ENCODE measurements at places on chromosomes 7 and 10.

GRCh38 chr10:31871266-31872065 is 57.2 kb downstream of the ARHGAP12 start:
- DNase-seq: no peak

DNA sequence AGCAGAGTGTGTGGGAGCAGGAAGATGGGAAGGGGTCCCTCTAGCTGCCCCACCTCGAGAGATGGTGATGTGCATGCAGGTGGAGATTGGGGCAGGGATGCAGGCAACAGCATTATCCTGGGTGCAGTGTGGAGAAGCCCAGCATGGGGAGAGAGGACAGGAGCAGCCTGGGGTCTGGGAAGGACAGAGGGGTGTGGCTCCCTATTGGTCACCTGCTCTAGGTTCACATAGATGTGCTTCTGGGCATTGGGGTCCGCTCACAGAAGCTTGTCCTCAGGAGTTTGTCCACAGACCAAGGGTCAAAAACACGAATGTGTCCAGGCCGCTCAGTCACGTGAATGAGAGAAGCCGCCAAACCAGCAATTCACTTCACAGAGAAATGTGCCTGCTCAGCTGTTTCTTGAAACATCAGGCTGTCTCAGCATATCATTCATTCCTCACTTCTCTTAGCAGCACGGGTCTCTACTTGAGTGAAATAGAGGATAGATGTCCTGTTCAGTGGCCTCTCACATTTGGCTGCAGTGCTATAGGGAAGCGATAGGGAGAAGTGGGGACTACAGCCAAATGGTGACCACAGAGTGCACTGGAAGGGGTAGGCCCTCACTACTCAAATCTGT is 11.5 kb upstream of the SLC29A3 start:
- peak; percentile 44 for DNase-seq

- DNase-seq: peak; percentile 8
Observed at GRCh38 chr10:83346266-83346910, 792.9 kb upstream of the GHITM start.

- peak; percentile 25 for DNase-seq
Observed at GRCh38 chr10:124323111-124323725, 95.5 kb downstream of the OAT start.

DNA sequence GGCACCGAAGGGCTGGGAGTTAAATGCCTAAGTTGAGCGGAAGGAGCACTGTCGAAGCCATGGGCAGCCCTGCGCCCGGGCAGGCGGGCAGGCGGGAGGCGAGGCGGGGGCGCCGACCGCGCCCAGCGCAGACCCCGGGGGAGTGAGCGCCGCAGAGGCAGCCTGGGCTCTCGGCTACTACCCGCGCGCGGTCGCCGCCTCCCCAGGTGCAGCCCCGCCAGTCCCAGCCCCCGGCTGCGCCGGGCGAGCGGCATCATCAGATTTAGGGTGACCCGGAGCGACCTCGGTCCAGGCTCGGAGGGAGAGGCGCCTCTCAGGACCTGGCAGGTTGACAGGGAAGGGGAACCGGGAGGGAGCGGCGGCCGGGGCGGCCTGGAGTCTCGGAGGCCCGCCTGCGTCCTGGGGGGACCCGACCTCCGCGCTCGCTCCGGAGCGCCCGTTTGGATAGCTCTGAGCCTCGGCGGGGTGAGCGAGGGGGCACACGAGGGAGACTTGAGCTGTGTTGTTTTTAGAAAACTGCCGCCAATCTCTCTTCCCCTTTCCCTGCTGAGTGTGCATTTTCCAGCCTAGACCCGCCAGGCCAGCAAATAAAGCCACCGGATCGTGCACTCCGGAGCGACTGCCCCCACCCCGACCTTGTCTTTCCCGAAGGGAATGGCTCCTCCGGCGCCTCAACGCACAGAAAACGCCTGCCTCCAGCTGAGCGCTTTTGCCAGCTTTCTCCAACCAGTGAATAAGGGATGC is 2.3 kb upstream of the NRP1 start:
- peak; percentile 82 for DNase-seq

- no peak for DNase-seq
Observed at GRCh38 chr10:69709366-69709941, 79.4 kb downstream of the FAM241B start.

- DNase-seq: no peak
Observed at GRCh38 chr7:150434240-150434639, 16.2 kb upstream of the GIMAP8 start.

DNA sequence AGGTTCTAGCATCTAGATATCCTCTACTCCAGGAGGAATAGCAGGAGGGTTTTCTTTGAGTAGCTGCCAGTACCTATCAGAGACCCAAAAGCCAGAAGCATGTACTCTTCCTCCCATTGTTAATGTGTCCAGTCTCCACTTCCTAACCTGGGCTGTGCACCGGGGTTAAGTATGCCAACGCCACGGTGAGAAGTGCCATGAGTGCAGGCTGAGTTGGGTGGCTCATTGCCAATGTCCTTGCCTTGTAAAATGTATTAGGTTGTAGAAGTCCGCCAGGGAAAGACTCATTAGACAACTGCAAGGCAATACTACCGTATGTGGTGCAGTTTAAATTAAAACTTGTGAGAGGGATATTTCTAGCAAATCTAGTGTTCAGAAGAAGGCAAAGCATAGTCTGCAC is 55.0 kb upstream of the PRR15 start:
- DNase-seq: no peak

DNA sequence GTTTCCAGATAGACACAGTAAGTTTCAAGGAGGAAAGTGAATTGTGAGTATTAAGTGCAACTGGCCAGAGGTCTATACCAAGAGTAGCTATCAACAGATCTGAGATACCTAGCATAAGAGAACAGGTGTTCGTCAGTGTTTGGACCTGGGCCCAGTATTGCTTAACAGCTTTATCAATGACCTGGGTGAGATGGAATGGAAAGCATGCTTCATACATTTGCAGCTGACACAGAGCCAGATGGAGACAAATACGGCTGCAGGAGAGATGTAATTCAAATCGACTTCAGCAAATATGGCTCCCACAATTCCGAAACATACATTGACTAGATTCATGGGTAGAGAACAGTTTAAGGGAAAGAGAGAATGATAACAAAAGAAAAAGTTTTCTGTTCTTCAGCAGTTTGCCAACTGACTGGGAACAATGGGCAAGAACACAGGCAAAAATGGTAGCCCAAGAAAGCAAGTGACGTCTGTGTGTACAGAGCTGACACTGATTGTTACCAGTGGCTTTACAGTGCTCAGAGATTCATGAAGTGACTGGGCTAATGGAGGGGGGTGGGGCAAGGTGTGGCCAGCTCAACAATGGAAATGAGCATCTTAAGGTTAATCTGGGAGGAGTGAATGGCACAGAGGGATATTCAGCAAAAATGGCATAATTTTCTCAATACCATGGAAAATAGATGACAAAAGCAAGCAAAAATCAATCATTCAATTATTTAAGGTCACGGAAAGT is 28.0 kb upstream of the COBL start:
- DNase-seq: peak; percentile 11

GRCh38 chr7:98810153-98810802 is 59.5 kb downstream of the TMEM130 start:
- peak; percentile 93 for DNase-seq

DNA sequence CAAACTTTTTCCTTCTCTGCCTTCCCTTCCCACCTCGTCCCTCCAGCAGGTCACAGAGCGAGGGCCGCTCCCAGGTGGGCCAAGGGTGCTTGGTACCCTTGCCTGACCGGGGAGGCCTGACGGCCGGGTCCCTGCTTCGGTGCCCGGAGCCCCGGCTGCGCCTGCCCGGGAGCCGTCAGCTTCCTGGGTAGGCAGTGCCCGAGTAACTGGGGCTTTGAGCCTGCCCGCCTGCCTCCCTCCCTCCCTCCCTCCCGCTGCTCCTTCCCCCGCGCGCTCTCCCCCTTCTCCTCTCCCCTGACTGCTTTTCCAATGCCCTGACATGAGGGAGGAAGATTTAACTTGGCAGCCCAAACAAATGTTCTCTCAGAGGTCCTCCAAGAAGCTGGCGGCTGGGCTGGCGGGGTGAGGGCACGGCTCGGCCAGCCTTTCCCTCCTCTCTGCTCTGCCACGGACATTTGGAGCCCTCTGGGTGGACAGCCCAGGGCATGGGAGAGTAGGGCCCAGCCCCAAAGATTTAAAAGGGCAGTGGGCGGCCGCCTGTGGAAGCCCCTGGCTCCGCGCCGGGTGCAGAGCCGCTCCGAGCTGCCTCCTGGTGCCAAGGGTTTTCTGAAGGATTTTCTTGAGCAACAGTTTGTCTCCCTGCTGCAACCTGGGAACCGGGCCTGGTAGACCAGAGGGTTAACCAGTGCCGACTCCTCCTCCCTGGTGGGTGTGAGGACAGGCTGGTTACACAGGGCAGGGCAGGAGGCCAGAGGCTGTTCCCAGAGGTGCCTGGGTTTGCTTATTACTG is 2.0 kb downstream of the ZMIZ1 start:
- DNase-seq: peak; percentile 96

GRCh38 chr7:117836-118614 is 74.3 kb upstream of the FAM20C start:
- no peak for DNase-seq

GRCh38 chr7:1253681-1254181 is 21.1 kb downstream of the UNCX start:
- DNase-seq: no peak

DNA sequence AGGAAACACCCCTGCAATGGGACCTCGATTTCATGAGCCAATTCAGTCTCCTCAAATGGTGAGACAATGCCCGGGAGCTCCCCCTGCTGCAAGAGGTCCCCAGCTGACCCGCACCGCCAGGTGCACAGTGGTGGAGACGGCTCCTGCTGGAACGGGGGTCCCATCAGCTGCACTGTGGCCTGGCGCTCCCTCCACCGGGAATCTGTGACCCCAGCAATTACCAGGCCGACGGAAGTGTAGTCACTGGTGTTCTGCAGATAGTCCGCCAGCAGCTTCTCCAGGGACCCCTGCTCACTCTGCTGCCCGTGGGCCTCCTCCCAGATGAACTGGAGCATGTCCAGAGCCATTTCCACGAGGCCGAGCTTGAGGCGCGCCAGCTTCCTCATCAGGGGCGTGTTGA is 64.9 kb upstream of the NKX6-2 start:
- DNase-seq: no peak

DNA sequence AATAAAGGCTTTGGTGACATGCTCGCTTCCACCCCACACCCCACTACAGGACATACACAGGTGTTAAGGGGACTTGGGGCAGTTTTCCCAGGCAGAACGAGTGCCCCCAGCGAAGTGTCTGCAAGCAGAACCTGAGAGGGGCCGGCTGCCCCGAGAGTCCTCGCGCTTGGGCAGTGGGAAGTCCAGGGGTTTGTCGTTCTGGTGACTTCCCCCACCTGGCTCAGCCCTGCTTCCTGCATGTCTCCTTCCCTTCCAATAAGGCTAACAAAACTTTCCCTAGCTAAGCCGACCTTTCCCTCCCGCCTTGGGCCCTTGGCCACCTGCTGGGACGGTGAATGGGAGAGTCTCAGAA is 916 bp downstream of the VWA2 start:
- no peak for DNase-seq

DNA sequence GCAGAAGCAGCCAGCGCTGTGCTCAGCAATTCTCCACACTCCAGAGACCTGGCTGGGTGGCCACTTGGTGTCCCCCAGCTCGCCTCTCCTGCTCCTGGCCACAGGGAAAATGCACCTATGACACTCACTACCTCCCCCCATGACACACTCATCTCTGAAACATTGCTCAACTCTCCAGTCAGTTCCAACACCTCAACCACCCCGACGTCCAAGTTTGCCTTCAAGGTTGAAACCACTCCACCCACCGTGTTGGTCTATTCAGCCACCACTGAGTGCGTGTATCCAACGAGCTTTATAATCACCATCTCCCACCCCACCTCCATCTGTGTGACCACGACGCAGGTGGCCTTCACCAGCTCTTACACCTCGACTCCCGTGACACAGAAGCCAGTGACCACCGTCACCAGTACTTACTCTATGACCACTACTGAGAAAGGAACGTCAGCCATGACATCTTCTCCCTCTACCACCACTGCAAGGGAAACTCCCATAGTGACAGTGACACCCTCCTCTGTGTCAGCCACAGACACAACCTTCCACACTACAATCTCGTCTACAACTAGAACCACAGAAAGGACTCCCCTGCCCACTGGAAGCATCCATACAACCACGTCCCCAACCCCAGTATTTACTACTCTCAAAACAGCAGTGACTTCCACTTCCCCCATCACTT is 2.7 kb downstream of the MUC3A start:
- DNase-seq: no peak

DNA sequence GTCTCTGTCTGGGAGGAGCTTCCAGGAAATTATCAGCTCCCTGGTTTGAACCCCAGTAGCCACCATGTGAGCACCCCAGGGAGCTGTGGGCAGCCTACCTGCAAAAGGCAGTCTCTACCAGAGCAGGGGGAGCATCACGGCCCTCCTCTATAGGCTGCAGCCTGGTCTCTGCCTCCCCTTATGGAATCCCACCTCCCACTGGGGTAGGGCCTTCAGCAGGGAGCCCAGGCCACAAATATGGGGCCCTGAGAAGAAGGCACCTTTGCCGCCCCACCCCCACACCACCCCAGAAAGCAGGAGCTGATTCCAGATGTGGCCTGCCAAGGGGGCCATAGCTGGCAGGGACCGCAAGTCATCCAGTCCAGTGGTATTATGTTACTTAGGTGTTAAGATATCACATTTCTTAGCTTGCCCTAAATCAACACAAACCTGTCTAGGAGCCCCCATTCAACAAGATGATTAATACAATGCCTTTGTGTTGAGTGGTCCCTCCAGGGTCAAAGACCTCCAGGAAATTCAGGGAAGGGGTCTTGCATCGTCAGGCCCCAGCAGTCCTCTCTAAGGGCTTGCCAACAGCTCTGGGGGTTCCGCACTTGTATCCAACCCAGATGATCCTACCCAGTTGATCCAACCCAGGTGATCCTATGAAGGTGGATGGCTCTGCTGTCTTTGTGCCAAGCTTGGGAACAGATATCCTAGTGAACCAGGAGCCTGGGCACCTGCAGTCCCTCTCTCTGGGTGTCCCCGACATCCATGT is 114.9 kb downstream of the OAT start:
- no peak for DNase-seq

GRCh38 chr7:106874076-106874475 is 9.0 kb downstream of the PIK3CG start:
- no peak for DNase-seq

GRCh38 chr7:27108390-27109127 is 6.1 kb upstream of the HOXA2 start:
- peak; percentile 52 for DNase-seq

DNA sequence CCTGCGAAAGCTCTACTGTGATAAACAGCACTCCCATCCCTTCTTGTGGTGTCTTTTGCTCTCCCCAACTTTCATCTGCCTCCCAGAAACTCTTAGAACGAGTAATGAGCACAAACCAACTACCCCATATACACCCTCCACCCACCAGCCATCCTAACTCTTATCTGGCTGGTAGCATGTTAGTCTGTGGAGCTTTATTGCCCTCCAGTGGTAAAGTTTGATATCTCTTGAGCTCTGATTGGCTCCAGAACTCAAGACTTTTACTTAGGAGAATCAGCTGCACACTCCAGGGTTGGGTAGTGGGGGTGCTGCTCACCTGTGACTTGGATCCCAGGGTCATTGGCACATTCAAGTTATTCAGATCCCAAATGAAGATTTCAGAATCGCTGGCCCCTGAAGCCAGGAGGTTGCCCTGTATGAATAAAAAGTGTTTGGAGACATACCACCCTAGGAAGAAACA is 10.9 kb downstream of the SEC31B start:
- peak; percentile 86 for DNase-seq

Measured in eye (tissue), 1 donor.